HS-5 (cell line): ENCODE measurements at places on chromosomes 12 and 14.
A peak's percentile ranks its signal among the peaks of the same experiment; 100 is the strongest.

GRCh38 chr12:22321638-22322037, 12.9 kb downstream of the ST8SIA1 start:
- no peak for DNase-seq

GRCh38 chr12:102033991-102034745, 27.6 kb downstream of the WASHC3 start:
- no peak for DNase-seq

DNA sequence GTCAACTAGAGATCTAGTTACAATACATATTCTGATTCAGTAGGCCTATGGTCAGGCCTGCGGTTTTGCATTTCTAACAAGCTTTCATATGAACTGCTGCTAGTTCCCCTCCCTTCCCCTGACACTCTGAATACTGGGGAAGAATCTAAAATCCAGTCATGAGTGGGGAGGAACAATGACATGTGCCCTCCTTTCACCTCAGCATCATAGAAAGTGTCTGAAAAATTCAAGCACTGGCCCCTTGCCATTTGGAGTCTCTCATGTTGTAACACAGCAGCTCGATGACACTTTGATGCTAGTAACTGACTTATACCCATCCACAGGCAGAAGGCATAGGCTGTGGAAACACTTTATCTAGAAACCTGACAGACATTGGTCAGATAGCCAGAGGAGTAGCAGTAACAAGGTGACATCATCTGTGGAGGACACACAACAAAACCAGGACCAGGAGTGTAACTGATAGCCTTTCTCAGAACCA, 161.9 kb upstream of the RASSF8 start:
- DNase-seq: no peak

GRCh38 chr12:52976574-52977071, 27.7 kb downstream of the KRT18 start:
- no peak for DNase-seq

DNA sequence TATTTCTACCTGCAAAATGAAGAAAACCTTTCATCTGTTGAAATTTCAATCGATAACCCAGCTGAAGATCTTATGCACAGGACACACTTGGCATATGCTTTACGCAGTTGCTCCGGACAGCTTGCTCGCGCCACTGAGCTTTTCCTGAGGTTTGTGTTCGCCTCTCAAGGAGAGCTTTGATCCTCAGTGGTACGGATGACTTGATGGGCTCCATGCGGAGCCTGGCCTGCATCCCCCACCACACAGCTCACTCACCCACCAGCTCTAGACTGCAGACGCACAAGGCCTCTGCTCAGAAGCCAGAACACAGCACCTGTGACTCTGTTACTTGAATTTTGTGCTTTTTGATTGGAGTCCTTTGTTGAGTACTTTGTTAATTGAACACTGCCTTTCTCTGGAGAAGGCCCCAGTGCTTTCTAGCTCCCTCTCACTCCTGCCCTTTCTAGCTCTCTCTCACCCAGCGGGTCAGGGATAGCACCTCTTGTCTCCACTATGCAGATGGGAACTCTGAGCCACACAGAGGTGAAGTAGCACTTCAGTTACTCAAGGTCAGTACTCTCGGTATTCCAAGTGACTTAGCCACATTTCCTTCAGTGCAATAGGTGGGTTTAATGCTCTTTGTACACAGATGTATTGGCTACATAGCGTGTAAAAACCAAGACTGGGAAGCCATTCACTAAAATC, 52.1 kb downstream of the TBC1D30 start:
- no peak for DNase-seq

DNA sequence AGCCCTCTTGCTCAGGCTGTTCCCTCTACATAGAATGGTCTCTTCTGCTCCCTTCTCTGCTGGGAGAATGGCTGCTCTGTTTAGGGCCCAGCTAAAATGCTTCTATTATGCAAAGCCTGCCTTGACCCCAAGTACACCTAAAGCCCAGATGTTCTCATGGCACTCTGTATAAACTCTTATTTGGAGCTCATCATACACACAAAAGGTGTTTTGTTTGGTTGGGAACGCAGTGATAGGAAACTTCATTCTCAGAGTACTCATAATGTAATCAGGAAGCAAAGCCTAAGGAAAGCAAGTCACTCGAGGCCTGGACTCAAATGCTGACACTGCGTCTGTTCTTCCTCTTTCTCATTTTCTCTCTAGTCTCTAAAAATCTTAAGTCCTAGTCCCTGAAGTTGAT, 38.2 kb upstream of the SYCP3 start:
- no peak for DNase-seq

DNA sequence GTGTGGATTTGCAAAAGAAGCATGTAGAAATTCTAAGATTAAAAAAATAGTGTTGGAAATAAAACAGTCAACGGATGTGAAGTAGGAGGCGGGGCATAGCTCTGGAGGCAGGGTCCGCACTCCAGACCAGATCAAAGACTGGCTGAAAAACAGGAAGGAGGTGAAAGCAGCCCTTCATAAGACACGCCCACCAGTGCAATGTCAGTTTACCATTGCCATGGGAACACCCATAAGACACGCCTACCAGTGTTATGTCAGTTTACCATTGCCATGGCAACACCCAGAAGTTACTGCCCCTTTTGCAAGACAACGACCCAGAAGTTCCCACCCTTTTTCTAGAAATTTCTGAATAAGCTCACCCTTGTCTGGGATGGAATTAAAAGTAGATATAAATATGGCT, 87.1 kb downstream of the FZD10 start:
- DNase-seq: no peak

GRCh38 chr14:100666403-100666802, 60.3 kb upstream of the DLK1 start:
- DNase-seq: no peak

- no peak for DNase-seq
Measured at GRCh38 chr12:1470051-1470450, 124.3 kb downstream of the FBXL14 start.

DNA sequence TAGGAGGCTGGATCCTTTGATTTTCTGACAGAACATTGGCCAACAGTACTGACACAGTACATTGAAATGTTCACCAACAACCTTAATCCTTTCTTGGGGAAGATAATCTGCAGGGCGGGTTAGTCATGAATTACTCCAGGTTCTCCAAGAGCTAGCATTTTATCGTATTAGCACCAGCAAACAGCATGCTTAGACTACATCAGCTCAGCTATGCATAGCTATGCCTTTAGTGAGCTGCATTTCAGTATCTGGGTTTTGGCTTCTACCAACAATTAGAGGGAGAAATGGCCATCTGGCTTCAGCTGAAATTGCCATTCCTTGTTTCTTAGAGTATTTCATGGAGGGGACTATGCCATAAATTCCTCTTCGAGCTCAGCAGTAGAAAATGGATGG, 33.8 kb downstream of the SAMD4A start:
- no peak for DNase-seq

DNA sequence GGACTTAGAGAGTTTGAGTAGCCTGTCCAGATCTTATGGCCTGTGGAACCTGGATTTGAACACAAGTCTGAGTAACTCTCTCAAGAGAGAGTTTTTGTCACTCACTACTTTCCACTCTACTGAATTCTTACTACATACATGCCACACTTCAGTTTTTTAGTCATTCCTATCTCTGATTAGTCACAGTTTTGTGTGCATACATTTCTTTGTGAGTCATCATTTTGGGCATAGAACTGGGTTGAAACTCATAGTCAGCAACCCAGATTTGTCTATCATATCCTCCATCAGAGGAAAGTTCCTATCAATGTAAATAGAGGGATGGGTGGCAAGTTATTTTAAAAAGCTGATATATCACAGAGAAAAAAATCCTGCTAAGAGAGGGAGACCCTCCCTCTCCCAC, 42.9 kb downstream of the FLRT2 start:
- peak; percentile 73 for DNase-seq

- DNase-seq: no peak
Measured at GRCh38 chr12:86249851-86250250, 6.3 kb downstream of the MGAT4C start.
